ENCODE measurements at places on chromosomes 1 and 21.

- DNase-seq, result no peak
Observed at GRCh38 chr1:67618285-67619018, 66.5 kb upstream of the GADD45A start.

DNA sequence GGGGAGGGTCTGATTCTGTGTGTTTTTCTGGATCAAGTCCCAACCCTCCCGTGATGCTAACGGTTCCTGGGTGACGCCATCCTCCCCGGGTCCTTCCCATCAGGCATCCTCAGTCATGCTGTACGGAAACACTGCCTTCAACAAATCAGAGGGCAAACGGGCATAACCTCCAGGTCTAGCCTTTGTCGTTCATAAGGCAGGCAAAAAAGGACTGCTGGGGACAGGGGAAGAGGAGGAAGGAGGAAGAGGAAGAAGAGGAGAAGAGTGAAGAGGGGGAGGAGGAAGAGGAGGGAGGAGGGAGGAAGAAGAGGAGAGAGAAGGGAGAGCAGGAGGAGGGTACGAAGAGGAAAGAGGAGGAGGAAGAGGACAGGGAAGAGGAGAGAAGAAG lies 84.4 kb downstream of the ITPKB start:
- DNase-seq, result no peak

DNA sequence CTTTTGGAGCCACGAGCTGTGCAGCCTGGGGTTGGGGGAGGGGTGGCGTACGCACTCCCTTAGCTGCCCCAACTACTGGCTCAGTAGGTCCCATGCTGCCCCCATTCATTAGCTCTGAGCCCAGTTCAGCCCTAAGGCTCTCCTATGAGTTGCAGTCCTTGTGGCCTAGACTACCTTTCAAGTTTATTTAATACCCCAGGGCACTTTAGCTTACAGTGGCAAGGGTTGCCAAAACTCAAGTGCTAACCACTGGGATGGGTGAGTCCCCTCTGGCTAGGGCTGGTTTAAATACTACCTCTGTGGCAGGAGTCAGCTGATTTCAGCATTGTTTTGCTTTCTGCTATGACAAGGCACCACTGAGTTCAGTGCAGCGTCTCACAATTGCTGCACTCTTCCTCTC lies 118.2 kb downstream of the ODF2L start:
- no peak for DNase-seq

DNA sequence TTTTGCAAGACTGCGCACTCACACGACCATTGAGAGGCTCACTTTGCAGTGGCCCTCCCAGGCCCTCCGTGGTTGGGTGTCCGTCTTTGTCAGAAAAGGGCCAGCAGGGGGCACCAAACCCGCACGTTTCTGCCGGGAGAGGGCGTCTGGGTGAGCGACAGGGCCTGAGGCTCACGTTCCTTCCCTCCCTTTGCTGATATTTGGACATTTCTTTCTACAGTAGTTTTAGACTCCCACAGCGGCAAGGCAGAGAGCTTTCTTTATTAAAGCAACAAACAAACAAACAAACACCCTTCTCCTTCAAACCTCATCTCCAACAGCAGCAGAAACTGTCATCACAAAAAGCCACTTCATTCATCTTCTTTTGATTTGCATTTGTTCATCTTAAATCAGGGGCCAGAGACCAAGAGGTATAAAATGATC lies 79.2 kb upstream of the WDR26 start:
- DNase-seq, result peak; percentile 76

GRCh38 chr1:231155808-231156207 lies 6.0 kb upstream of the TRIM67 start:
- no peak for DNase-seq

DNA sequence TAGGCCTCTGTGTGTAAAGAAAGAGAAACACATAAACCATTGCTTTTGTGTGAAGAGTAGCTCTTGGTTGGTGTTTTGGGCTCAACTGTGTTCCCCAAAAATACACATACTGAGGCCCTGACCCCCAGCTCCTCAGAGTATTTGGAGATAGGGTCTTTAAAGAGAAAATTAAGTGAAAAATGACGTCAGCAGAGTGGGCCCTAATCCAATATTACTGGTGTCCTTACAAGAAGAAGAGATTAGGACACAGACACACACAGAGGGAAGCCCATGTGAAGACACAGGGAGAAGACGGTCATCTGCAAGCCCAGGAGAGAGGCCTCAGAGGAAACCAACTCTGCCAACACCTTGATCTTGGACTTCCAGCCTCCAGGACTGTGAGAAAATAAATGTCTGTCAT lies 76.9 kb upstream of the PGBD5 start:
- no peak for DNase-seq

GRCh38 chr1:211519602-211520001 lies 27.6 kb upstream of the RD3 start:
- DNase-seq, result no peak

GRCh38 chr21:29920938-29921337 lies 18.9 kb downstream of the GRIK1 start:
- no peak for DNase-seq

DNA sequence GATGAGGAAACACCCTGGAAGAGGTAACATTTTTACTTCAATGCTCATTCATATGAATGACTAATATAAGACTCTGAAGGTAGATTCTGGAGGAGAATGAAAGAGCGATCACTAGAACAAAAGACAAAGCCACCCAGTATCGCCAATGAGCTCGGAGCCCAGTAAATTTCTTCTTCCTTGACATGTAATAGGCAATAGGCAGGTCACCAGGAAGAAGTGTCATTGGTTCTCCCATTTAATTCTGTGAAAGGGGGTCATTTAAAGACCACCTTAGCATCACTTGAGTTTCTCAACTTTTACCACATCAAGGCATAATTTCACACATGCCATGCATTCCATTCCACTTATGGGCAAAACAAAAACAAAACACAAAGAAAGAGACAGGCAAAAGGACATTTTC lies 7.9 kb downstream of the TNFSF18 start:
- no peak for DNase-seq

DNA sequence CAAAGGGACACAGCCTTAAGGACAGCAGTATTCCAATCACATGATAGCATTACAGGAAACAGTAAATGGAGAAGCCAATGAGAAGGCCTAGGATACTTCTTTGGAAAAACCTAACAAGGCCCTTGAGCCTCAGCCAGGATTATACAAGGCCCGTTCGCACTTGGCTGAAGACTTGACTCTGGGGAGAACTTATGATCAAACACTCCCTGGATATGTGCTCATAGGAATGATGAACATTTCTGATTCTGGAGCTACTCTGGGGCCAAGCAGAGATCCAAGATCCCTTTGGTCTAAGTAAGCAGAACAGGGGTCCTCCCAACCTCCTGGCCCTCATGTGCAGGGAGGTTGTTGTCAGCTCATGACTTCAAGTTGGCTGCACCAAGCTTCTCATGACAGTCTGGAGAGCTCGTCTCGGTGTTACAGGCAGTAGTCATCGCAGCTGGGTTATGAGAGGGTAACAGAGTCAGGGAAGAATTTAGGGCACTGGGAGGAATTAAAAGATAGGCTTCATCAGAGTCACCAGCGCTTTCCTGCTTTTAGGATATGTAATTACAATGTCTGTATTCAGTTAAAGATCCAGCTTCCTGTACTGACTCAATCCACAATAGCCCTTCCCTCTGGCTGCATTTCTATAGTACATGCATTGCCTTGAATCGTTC lies 92.5 kb upstream of the IRF2BP2 start:
- no peak for DNase-seq

DNA sequence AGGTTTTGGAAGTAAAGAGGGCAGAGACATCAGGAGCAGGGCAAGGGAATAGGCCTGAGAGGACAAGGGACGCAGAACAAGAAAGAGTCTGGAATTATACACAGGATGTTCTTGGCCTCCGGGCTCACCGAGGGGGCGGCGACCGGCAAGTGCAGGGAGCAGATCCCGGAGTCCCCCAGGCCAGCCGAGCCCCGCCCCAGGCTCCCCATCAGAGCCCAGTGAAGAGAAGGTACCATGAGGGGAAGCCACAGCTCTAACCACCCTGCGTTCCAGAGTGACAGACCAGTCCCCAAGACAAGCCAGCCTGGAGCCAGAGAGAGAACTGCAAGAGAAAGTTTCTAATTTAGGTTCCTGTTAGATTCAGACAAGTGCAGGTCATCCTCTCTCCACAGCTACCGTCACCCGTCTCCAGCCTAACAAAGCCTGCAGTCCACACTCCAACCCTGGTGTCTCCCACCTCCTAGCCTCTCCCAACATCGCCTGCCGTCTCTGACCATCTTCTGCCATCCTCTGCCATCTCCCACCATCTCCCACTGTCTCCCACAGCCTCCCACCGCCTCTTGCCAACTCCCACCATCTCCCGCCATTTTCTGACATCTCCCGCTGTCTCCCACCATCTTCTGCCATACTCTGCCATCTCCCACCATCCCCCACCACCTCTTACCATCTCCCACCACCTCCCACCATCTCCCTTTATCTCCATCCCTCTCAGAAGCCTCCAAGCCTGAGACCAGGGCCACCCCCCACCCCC lies 42.5 kb downstream of the CAPN2 start:
- DNase-seq, result no peak

DNA sequence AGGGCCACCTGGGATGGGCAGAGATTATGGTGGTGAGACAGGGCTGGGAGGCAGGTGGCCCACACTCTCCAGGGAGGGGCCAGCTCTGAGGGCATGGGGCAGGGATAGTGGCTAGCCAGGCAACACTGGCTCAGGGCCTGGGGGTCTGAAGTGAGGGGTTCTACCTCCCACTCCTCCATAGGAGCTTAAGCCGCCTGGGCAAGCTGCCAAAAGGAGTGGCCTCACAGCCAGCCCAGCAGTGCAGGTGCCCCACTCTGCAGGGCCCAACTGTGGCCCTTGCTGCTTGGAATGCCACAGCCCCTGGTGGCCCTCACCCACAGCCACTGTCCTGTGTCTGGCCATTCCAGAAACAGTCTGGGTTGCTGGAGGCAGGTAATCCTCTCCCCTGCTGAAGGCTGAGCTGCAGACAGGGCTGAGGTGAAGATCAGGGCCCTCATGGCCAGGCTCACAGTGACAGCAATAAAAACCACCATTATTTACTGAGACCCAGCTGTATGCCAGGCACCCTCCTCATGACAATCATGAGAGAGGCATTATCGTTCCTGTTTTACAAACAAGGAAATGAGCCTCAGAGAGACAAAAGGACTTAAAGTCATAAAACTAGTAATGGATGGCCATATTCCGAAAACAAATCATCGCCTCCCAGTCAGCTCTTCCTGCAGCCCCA lies 31.0 kb downstream of the KIF21B start:
- DNase-seq, result no peak
